Bronchial epithelial cell (primary cell): ENCODE measurements at places on chromosomes 2 and 18.

- DNase-seq: no peak
Measured at GRCh38 chr2:74246496-74247195, 48.2 kb downstream of the MTHFD2 start.

DNA sequence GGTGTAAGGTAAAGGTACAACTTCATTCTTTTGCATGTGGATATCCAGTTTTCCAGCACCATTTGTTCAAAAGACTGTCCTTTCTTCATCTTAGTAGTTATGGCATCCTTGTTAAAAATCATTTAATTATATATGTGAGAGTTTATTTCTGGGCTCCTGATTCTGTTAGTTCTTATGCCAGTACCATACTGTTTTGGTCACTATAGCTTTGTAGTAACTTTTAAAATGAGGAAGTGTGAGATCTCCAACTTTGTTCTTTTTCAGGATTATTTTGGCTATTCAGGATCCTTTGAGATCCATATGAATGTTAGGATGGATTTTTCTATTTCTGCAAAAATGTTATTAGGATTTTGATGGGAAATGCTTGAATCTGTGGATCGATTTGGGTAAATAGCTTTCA, 16.8 kb downstream of the ACTR3 start:
- no peak for DNase-seq

DNA sequence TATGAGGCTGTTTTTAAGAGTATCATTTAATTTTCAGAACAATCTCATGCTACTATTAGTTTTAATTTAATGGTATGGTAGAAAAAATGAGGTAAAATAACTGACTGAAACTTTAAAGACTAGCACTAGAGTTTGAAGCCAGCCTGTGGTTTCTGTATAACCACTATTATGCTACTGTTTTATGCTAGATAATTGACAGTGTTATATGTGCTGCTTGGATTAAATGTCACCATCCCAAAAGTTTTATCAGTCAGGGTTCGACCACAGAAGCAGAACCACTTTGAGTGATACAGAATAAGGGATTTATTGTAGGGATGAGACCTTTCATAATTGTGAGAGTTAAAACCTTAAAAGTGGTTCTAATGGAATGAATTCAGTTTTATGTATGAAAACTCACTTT, 271.6 kb downstream of the PTGR3 start:
- no peak for DNase-seq

DNA sequence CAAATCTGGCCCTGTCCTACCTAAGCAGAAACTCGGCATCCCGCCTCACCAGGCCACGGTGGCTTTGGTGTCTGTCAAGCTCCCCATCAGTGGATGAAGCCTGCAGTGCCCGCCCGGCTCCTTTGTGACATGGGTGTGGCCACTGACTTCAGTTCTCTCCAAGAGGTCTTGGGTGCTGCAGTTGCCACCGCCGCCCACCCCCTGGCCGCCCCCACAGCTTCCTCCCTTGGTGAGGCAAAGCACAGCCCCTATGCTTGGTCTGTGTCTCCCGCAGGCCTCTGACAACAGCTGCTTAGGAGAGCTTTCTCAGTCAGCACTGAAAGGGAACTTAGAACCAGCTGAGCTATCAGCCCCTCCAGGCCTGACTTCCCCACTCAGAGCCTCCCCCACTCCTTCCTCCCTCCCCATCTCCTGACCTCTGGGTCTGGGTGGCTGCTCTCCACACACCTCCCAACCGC, 22.9 kb upstream of the GPR55 start:
- DNase-seq: no peak

DNA sequence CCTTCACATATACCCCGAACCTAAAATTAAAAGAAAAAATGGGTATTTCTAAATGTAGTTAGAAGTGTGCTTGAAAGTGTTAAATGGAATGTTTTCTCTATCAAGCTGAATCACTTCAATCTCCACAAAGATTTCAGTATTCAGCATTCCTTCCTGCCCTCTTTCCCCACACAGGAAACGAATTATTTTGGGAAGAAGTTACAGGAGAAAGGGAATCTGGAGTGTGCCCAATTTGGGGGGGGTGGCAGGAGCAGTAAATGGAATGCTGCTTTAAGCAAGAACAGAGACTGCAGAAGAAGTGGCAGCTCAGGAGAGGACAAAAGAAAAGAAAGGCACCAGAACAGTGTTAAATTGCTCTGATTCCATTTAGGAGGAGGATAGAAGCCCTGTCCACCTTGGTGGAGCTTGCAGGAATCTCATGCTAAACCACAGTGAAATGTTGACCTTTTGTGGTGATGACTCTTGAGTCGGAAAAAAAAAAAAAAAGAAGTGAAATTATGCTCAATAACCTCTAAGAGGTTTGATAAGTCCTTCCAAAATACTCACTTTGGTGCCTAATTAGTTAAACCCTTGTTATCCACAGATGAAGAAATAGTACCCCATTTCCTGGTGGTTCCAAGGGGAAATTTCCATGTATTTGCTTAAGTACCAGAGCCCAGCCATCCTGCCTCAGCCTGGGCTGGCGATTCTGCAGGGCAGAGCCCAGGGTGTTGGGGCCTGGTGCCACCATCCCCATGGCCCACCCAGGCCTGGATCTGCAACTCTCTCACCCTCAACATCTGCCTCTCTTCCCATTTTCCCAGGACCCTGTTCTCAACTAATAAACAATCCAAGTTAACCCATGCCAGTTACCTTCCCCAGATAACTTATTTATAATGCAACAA, 56.5 kb downstream of the MYO5B start:
- DNase-seq: no peak

GRCh38 chr2:28360718-28361293, 31.9 kb upstream of the FOSL2 start:
- peak; percentile 39 for DNase-seq

DNA sequence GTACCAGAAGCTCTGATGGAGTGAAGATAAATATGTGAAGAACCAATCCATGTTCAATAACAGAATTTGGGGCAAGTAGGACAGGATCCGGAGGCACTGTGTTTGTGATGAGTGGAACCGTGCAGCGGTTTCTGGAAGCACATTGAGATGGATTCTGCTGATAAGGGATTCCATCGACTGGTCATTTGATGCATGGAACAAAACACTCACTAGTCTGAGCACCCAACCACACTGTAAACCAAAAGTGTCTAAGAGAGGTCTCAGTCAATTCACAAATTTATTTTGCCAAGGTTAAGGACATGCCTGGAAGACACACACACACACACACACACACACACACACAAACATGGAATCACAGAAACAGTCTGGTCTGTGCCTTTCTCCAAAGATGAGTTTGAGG, 459.5 kb downstream of the FBXO15 start:
- no peak for DNase-seq

- peak; percentile 40 for DNase-seq
Measured at GRCh38 chr2:23685181-23685580, 241.7 kb downstream of the ATAD2B start.

DNA sequence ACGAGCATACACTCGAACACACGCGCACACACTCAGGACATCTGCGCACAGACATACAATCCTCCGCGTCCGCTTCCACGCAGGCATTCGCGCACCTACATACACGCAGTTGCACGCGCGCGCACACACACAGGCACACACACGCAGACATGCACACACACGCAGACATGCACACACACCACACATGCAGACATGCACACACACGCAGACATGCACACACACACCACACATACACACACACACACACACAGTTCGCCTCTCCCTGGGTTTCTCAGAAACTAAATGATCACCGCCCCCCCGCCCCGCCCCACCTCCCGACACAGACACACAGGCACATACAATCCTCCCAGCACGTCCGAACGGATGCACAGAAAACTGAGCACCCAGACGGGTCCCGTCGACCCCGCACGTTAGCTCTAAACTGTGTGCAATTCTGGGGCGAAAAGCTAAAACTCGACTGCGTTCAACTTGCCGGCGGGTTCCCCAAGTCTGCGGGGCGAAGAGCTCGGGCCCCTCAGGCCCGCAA, 1.0 kb downstream of the EPHA4 start:
- DNase-seq: peak; percentile 1

GRCh38 chr2:108490506-108491122, 41.6 kb downstream of the GCC2 start:
- no peak for DNase-seq
